ENCODE measurements at places on chromosomes 11 and 22. TPM values are rescaled to one million over a fixed set of nuclear protein-coding genes. Genes with fewer than 3 reads are reported as not detected.

DNA sequence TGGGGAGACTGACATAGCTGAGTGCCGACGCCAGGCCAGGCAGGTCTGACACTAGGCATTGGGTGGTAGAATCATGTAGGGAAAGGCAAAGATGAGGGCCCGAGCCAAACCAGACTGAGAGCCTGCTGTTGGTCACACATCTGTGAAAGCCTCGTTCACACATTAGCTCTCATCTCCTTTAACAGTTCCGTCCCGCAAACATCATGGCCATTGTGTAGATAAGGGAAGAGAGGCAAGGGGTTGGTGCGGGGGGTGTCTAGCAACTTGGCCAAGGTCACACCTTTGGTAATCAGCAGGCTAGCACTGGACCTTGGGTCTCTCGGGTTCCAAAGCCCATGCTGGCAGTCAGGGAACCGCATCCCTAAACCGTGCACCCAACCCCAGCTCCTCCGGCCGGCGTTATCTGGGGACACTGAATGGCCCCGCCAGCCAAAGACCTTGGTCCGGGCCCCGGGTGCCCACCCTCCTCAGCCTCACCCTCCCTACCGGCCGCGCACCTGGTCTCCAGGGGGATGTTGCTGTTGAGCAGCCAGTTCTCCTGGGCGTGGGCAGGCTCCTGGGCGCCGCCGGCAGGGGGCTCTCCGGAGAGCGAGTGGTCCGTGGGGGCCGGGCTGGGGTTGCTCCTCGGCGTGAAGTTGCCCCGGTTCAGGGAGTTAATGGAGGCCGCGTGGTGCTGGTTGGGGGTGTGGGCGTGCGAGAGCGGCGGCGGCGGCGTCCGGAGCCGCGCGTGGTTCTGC lies 328.3 kb upstream of the NARS2 start:
- no peak overlapping the region for H3K27ac ChIP-seq
- no peaks in the 10 kb centered on the region for H3K4me1 ChIP-seq
- no peaks in the 10 kb centered on the region for H3K36me3 ChIP-seq

DNA sequence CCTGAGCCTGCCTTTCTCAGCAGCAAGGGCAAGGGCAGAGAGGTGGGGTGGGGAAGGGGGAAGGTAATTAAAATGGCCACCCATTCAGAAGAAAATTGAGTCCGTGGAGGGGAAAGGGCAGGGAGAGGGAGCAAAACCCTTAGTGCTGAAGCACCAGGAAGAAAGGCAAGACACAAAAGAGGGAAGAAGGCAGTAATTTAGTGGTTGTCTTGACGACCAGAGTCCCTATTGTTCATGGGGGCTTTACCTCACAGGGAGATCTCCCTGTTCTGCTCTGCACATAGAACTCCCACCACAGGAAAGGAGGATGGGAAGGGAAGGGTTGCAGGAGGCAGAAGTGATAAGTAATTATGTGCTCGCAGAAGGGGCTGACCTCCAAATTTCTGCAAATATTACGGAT lies 23.4 kb downstream of the SNX19 start:
- H3K27ac ChIP-seq = no peak overlapping the region
- peaks cover 65% of the 10 kb centered on the region for H3K36me3 ChIP-seq
- H3K27me3 ChIP-seq = no peaks in the 10 kb centered on the region
- peaks cover 26% of the 10 kb centered on the region for H3K4me1 ChIP-seq
- no peak for DNase-seq

- no peaks in the 10 kb centered on the region for H3K4me1 ChIP-seq
- H3K4me3 ChIP-seq = no peak overlapping the region
- no peak for DNase-seq
- H3K36me3 ChIP-seq = peaks cover 16% of the 10 kb centered on the region
- no peak overlapping the region for H3K27ac ChIP-seq
These were observed 9.4 kb upstream of the PLAAT3 start for GRCh38 chr11:63623513-63624140.

- no peak for DNase-seq
- H3K4me3 ChIP-seq = no peak overlapping the region
- no peaks in the 10 kb centered on the region for H3K36me3 ChIP-seq
- H3K27me3 ChIP-seq = peaks cover 38% of the 10 kb centered on the region
- H3K4me1 ChIP-seq = no peaks in the 10 kb centered on the region
- no peak overlapping the region for H3K27ac ChIP-seq
These were observed 108.4 kb upstream of the SLC22A12 start for GRCh38 chr11:64482588-64482987.

Gene ENTHD1
- total RNA-seq = not detected

Gene TSPAN18
- total RNA-seq = 46.4 TPM

Gene SLC37A4
- total RNA-seq = 19.3 TPM
